ENCODE measurements at places on chromosomes 1 and 21.

DNA sequence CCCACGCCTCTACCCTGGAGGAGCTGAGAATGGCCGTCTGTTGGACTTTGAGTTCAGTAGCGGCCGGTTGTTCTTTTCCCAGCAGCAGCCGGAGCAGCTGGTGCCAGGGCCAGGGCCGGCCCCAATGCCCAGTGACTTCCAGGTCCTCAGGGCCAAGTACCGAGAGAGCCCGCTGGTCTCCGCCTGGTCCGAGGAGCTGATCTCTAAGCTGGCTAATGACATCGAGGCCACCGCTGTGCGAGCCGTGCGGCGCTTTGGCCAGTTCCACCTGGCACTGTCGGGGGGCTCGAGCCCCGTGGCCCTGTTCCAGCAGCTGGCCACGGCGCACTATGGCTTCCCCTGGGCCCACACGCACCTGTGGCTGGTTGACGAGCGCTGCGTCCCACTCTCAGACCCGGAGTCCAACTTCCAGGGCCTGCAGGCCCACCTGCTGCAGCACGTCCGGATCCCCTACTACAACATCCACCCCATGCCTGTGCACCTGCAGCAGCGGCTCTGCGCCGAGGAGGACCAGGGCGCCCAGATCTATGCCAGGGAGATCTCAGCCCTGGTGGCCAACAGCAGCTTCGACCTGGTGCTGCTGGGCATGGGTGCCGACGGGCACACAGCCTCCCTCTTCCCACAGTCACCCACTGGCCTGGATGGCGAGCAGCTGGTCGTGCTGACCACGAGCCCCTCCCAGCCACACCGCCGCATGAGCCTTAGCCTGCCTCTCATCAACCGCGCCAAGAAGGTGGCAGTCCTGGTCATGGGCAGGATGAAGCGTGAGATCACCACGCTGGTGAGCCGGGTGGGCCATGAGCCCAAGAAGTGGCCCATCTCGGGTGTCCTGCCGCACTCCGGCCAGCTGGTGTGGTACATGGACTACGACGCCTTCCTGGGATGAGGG is 28.5 kb upstream of the SPSB1 start:
- DNase-seq, result no peak

DNA sequence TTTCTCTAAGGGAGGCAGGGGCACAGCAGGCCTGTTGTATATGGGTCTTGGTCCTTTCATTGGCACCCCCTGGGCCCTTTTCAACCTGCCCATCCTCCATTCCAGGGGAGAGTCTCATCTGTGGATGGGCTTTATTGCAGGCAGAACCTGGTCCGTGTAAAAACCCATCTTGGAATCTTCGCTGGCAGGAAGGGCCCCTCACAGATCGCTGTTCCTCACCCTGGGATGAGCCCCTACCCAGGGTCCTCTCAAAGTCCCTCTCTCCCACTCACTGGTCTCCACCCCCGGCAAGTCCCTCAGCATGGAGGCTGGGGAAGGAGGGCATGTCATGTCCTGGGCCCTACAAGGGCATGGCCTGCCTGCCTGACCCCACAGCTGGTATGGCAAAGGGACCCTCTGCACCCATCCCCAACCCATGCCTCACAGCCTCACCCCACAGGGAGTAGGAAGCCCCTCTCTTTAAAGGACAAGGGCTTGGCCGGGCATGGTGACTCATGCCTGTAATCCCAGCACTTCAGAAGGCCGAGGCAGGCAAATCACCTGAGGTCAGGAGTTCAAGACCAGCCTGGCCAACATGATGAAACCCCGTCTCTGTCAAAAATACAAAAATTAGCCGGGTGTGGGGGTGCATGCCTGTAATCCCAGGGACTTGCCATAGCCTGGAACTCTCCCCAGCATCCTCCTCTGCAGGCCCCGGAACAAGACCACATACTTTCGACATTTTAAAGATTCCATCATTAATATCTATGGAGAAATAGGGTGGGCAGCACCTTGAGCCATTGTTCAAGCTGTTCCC is 13.2 kb upstream of the CDA start:
- no peak for DNase-seq

DNA sequence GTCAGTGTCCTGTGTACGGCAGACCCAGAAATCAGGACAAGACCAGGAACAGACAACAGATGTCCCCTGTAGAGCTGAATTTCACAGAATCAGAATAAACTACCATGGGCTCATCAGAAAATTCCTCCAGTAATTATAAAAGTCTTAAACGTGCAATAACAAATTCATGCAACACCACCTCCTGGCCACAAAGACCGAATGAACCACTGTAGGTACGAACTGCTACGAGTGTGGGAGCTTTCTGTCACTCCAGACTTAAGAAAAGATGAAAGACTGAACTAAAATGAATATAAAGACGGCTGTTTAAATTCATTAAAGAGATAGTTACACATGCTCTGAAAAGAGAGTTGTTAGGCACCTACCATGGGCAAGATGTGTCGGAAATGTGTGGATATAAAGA is 333.5 kb downstream of the RRAGC start:
- DNase-seq, result no peak

GRCh38 chr1:22547818-22548462 is 15.3 kb upstream of the EPHA8 start:
- no peak for DNase-seq

- DNase-seq, result no peak
Measured at GRCh38 chr1:208595745-208596144, 351.6 kb upstream of the PLXNA2 start.

DNA sequence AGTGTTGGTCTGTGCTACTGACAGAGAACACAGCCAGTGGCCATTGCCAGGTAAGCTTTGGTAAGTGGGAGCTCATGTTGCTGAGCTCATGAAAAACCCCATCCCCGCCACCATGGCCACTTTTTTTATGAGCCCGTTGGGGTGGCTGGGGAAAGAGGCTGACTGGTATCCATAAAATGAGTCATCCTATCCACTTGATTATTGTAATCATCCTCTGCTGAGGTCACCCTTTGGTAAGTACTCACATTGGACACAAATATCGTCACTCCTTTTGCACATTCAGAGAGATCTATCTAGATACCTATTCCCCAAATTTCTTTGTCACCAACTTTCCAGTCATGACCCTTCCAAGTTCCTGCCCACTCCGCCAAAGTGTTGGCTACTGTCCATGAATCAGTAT is 22.0 kb downstream of the SLAMF7 start:
- DNase-seq, result no peak

DNA sequence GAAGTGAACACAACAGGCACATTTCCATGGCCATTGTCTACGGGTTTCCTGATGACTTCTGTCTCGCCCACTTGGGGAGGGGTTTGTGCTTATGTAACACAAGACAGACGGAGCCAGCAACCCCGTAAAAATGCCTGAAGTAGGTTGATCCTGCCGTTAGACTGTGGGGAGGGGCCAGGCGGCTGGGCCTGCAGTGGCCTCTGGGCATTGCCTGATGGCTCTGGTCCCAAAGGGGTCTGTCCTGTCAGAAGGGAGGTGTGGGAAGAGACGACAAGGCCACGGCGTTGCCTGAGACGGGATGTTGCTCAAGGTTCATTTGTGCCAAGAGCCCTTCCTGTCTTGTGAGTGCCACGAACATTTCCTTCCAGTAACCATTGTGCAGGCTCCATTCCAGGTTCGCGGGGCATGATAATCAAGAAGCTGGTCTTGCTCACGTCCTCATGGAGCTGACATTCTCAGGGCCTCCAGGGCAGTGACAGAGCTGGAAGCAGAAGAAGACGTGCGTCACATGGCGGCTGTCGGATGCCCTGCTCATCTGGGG is 44.7 kb downstream of the ABCG1 start:
- no peak for DNase-seq

GRCh38 chr1:157193702-157194391 is 55.7 kb upstream of the ETV3 start:
- peak; percentile 66 for DNase-seq

DNA sequence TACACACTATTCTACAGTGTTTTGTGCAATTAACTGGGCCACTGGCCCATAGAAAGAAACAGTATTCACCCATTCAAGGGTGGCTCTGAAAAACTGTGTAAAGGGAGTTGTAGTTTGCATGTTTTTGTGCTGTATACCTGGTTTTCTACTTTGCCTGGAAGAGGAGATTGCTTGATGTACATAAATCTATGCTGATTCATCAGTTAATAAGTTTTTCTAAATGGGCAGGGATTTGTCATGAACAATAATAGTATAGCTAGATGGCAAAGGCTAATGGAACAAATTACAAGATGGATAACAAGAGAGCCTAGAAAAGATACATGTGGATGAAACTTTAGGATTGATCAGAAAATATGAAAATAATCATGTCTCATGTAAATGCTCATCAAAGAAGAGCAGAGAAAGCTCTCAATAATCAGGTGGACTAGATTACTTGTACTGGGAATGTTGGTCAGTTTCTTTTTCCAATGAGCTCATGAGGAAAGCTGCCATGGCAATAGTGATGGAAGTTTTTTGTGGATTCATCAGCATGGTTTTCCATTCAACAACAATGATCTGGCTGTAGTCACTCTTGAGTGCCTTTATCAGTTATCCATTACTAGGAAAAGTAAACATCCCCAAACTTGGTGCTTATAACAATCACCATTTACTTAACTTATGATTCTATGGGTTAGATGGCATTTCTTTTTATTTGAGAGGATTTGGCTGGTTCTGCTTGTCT is 602.8 kb downstream of the BRINP3 start:
- no peak for DNase-seq

DNA sequence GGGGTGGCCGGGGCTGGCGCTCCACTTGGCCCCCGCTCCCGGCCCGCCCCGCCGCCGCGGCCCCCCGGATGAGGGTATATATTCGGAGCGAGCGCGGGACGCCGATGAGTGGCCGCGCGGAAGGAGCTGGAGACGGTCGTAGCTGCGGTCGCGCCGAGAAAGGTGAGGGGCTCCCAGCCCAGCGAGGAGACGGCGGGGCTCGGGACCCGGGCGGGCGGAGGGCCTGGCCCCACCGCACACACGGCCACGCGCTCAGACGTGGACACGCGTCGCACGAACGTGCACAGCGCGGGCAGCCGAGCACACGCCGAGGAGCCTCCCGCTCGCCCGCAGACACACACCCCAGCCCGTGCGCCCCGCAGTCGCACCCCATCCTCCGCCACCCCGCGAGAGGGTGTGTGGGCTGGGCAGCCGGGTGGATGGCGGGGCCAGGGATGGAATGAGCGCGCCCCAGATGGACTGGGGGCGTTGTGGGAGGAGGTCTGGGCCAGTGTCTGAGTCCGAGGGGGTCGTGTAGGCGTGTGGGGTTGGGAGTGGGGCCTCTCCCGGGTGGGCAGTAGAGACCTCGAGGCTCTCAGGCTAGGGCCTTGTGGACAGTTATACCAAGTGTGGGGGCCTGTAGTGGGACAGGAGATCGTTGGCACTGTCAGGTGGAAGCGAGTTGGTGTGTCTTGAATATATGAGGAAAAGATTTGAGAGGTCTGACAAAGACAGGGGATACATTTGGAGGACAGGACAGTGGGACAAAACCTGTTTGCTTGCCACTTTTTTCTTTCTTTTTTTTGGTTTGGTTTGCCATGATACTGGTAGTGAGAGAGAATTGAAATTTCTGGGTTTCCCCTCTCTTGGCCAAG is at the start of gene UAP1:
TSS of gene UAP1 (plus strand) at position 107 of the 854 bp plus-strand sequence. CDS start 4,347 bp downstream, outside the sequence.
- DNase-seq, result no peak

- no peak for DNase-seq
Measured at GRCh38 chr1:240538776-240539430, 73.1 kb downstream of the GREM2 start.

DNA sequence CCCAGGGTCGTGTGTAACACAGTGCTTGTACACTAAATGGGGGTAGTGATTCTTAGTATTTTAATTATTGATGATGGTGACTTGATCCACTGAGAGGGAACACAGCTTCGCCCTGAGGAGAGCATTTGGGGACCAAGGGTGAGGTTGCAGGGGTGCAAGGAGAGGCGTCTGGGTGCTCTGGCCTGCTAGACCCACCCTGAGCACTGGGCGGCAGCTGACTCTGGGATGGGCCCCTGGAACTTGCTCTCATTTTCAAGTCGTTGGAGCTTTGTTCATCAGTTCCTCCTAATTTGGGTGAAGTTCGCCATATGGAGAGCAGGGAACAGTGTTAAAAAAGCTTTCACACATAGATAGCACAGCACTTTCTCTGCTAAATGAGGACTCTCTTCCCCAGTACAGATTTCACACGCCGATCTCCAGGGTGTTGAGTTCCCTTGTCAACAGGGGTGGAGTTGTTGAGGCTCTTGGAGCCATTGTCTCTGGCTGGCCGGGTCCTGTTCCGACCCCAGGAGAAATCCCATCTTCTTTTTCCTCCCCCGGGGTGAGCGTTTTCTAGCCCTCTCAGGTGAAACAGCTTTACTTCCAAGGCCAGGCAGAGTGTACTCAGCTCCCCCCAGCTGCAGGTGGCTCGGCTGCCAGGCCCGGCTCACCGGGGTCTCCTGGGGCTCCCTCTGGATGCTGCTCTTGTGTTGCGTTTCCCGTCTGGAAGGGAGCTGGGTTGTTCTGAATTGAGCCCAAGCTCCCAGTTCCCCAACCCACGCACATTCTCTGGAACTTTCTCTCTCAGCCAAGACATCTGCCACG is 367.4 kb downstream of the RPS6KC1 start:
- DNase-seq, result no peak

- no peak for DNase-seq
Measured at GRCh38 chr1:193355178-193355577, 168.8 kb upstream of the B3GALT2 start.

DNA sequence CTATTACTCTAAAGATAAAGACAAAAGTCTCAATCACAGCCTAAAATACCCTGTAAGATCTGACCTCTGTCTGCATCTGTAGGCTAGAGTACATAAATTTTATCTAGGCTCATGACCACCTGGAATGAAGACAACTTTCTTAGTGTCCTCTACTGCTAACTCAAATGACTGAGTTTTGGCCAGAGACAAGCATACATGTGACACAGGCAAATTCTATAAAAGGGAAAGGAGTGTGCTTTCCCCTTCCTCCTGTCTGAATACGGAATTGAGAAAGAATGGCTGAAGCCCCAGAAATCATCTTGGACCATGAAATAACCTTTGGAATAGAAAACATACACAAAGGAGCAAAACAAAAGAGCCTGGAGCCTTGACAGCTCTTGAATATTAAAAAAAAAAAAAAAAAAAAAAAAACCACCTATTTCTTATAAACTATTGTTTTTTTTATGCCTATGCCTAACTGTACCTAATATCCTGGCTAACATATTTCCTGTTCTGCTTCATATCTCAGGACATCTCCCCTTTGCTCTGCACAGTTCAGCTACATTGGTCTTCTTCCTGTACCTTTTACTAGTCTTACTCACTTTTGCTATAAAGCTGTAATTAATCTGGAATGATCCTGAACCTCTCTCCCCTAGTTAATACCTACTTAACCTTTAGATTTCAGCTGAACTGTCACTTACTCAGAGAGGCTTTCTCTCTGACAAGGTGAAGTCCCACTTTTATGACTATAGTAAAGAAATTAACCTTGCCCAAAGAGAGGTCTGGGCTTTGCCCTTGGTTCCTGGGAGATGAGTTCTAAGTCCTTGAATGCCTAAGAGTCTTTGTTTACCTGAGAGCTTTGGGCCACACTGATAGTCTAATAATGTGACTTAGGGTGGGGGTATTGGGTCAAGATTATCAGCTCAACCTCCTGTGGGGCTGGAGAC is 16.1 kb downstream of the UCHL5 start:
- no peak for DNase-seq

DNA sequence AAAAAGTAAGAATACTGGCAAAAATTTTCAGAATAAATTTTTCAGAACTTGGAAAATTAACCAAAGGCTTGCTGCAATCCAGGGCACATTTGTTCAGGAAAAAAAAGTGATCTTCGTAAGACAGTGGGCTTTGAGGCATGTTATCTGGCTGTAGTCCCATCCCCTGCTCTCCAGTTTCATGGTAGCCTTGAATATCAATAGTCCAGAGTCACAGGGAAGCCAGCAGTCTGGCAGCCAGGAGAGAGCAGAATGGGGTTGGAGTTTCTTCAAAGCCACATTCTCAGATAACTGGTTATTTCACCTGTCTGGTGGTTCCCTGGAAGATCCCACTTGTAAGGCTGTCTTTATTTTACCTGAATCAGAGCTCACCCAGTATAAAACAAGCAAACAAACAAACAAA is 669.3 kb downstream of the MATN1 start:
- DNase-seq, result no peak

GRCh38 chr1:166063701-166064100 is 103.1 kb downstream of the FAM78B start:
- DNase-seq, result no peak
